ENCODE measurements at places on chromosomes 5 and 9.
A peak's percentile ranks its signal among the peaks of the same experiment; 100 is the strongest.

GRCh38 chr5:167918184-167918812 lies 373.1 kb upstream of the WWC1 start:
- DNase-seq, result no peak

GRCh38 chr9:129776566-129776937 lies 23.7 kb upstream of the PTGES start:
- no peak for DNase-seq

DNA sequence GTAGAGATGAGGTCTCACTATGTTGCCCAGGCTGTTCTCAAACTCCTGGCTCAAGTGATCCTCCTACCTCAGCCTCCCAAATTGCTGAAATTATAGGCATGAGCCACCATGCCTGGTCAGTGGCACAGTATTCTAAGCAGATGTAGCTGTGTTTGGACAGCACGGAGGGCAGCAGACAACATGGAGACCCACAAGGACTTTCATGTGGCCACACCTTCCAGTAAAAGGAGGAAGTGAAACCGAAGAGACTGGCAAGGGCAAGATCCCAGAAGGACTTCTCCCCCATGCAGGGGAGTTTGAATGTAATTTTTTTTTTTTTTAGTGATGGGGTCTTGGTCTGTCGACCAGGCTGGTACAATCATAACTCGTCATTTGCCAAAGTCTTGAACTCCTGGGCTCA lies 172.2 kb downstream of the TRPM3 start:
- no peak for DNase-seq

GRCh38 chr5:64958757-64959391 lies 190.1 kb downstream of the CWC27 start:
- peak; percentile 7 for DNase-seq

- no peak for DNase-seq
Observed at GRCh38 chr9:4116723-4117460, 183.0 kb downstream of the GLIS3 start.

DNA sequence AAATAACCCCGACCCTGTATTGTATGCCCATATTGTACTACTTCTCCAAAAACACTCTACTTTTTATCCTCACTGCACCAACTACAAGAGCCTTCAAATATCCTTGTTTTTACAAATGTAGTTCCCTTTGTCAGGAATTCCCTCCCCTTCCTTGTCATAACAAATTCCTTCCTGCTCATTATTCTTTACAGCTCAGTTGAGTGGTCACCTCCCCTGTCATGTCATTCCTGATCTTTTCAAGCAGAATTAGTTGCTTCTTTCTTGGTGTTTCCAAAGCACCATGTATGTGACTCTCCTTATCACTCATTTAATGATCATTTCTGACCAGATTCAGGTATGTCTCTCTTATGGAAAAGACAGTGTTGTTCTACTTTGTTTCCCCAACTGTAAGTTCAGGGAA lies 194.2 kb upstream of the SMC2 start:
- no peak for DNase-seq

GRCh38 chr5:179208706-179209358 lies 136.4 kb downstream of the ADAMTS2 start:
- DNase-seq, result no peak

- no peak for DNase-seq
Observed at GRCh38 chr9:9924376-9924775, 688.4 kb downstream of the PTPRD start.

GRCh38 chr9:117739206-117739605 lies 35.0 kb downstream of the TLR4 start:
- DNase-seq, result no peak

Data from HCT116 (cell line).